HTR-8/SVneo (cell line): ENCODE measurements at places on chromosomes 12 and 14.

DNA sequence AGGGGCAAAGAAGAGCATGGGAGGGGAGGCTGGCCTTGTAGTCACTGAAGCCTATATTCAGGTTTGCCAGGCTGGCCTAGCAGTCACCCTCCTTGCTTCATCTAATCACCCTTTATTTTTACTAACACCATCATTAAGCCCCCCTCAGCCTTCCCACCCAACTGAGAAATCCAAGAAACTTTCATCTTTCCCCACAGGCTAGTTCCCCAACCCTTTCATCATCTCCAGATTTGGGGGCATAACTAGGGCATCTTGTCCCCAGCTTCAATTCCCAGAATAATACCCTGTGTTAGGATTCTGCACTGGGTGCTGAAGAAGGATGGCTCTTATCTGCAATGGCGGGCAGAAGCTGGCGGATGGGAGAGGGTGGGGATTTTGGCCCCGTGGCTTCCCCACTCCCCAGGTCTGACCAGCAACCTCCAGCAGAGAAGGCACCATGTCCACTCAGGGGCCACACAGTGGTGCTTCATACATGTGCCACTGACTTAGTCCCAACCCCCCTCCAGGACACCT lies 6.9 kb downstream of the PCK2 start:
- DNase-seq = no peak

GRCh38 chr12:67241482-67241881 lies 27.7 kb upstream of the CAND1 start:
- DNase-seq = no peak

- DNase-seq = no peak
Measured at GRCh38 chr12:46459111-46459510, 86.5 kb upstream of the SLC38A2 start.

- no peak for DNase-seq
Measured at GRCh38 chr12:132530447-132530846, 40.5 kb downstream of the FBRSL1 start.

DNA sequence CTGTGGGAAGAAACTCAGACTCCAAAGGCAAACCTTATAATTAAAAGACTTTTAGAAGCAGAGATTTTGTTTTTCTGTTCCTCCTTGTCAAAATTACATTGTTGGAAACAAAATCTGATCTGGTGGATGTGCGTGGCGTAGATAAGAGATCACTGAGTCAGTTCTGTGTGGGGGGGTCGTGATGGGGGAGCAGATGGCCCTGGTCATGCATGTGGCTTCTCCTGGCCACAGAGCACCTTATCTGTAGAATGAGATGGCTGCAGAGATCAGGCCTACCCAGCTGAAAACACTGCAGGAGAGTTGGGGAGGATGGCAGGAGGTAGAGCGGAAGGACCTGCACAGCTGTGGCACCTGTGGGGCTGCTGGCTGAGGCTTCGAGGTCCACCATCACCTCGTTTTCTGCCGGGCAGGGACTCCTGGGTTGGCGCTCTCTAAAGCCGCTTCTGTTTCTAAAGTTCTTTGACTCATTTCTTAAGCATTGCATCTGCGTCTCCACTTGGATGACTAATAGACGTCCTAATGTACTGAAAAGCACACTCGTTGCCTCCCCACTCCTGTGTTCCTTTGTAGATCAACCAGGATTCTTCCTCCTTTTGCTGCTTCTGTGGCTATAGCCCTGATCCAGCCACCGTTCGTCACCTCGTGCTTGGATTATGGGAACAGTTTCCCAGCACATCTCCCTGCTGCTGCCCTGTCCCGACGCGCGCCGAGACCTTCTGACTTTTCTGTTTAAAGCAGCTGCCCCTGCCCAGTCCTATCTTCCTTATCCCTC lies 93.4 kb downstream of the TSPAN9 start:
- peak; percentile 90 for DNase-seq

DNA sequence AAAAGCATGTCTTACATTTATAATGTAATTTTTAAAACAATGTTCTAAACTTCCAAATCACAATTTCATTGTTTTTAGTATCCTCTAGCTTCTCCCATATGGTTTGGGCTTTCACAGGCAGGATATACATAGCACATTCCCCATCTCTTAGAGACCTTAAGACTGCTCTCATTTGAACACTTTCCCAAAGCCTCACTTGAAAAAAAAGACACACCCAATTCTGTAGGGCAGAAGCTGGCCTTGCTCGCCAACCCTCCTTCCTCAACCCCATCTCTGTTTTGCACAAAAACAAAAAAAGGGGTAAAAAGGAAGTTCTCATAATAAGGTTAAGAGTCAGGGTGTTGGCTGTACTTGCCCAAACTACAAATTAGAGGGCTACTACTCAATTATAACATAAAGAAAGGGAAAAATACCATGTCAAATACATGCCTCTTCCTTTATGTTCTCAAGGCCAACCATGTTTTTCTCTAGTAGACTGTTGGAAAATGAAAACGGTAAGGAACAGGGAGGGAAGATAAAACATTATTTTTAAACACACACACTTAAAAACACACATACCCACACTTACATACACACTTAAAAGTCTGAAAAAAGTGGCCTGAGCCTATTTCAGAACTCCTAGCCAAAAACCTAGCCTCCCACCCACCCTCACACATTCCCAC lies 9.9 kb upstream of the KANSL2 start:
- no peak for DNase-seq

DNA sequence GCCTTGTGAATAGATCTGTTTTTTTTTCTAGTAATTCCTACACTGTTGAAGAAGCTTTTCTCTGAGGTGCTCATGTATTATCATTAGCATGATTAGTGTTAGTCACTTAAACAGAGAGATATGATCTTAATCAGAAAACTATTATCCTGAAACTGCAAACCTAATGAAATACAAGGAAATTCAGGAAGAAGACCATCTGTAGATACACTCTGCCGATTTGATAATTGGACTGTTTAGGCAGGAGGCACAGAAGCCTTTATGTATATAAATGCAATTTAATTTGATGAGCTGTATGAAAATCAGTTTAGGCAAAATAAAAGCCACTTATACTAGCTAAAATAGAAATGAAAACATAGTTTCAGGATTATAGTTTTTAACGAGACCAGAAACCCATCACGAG lies 23.3 kb downstream of the PDZRN4 start:
- DNase-seq = no peak

DNA sequence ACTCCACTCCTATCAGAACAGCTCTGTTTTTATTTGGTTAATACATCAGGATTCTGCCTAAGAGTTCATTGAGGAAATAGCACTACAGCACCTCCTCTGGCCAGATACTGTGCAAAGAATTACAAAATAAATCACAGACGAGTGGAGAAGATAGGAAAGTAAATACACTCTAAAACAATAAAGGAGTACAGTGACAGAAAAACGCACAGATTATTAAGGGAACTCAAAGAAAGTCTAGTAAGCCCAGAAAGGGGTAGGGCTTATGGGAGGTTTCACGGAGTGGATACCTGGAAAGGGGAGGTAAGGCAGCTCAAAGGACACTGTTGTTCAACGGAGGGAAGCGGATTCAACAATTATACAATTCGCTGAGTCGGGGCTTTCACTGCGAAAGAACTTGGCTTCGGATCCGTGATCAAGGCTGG lies 5.5 kb downstream of the OR10AD1 start:
- no peak for DNase-seq

GRCh38 chr14:61703342-61704129 lies 8.2 kb downstream of the HIF1A start:
- no peak for DNase-seq

DNA sequence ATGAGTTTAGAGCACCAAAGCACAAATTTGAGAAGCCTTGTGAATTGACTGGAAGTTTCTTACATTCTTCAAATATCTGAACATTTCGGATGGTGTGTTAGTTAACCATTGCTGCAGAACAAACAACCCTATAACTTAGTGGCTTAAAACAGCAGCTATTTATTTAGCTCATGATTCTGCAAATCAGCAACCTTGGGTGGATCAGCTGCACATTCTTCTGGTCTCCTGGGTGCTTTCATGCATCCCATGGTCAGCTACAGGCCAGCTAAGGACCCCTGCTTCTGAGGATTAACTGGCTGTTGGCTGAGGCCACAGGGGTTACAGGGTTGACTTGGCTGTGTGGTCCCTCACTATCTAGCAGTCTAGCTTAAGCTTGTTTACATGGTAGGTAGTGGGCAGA lies 114.0 kb upstream of the HIF1A start:
- DNase-seq = no peak

- no peak for DNase-seq
Measured at GRCh38 chr12:89345830-89346740, 6.2 kb downstream of the DUSP6 start.

GRCh38 chr12:119448611-119449131 lies 114.1 kb downstream of the CCDC60 start:
- DNase-seq = no peak

DNA sequence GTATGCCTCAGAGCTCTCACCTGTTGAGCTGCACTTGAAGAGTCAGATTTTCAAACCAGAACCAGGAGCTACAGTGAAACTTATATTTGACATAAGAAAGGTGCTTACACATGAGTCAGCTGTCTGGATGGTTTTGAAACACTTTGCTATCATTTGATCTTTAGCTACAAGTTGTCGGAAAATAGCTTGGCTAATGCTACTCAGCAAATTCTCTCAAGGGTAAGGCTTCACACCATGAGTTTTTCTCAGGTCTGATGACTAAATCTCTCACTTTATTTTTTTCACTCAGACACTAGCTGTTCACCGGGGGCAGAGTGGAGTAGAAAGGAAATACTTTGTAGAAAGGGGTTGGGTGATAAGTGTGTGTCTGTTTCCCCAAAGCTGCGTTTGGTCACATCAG lies 171.8 kb downstream of the FLRT2 start:
- DNase-seq = no peak

- no peak for DNase-seq
Measured at GRCh38 chr14:78346747-78347146, 176.6 kb downstream of the NRXN3 start.

DNA sequence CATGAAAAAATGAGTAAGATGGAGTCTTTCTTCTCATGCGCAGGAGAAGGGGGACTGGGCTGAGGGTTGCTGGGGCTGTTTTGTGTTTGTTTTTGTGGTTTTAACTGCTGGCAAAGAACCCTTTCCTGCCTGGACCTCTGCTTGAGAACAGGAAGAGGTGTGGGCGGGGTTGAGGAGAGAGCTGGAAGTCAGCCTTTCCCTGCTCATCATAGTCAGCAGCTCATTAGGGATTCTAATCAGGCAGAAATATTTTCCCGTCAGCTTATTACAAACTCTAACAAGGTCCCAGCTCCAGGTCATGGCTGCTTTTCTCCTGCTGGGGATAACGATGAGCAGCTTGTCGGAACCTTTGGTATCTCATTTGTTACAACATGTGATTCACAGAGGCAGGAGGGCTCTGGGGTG lies 185.0 kb upstream of the NRXN3 start:
- no peak for DNase-seq

- DNase-seq = no peak
Measured at GRCh38 chr14:58027904-58028303, 124.1 kb downstream of the ARMH4 start.

- DNase-seq = no peak
Measured at GRCh38 chr12:99436584-99436983, 211.0 kb upstream of the GARIN6 start.

- no peak for DNase-seq
Measured at GRCh38 chr12:77469578-77470333, 360.9 kb upstream of the NAV3 start.

DNA sequence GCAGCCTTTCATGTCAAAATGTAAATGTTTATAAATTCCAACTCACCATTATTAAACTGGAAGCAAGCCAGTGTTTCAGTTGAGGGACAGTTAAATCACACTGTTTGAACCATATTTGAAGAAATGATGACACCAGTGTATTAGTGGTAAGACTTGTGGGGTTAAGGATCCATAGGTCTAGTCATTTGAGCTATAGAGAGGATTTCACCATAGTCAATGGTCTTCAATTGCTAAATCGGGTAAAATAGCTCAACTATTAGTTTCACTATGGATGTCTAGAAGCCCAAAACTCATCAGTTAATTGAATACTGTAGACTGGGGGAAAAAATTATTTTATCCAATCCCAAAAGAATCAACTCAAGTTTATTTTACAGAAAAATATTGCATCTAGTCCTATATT lies 659.1 kb downstream of the NRXN3 start:
- DNase-seq = no peak

GRCh38 chr12:45989721-45990467 lies 480 bp downstream of the SCAF11 start:
- DNase-seq = peak; percentile 32

- DNase-seq = peak; percentile 27
Measured at GRCh38 chr12:94289461-94290312, 141.3 kb downstream of the PLXNC1 start.

GRCh38 chr12:24057920-24058476 lies 108.5 kb upstream of the SOX5 start:
- no peak for DNase-seq

GRCh38 chr14:90400904-90401561 lies 4.2 kb downstream of the CALM1 start:
- DNase-seq = no peak

DNA sequence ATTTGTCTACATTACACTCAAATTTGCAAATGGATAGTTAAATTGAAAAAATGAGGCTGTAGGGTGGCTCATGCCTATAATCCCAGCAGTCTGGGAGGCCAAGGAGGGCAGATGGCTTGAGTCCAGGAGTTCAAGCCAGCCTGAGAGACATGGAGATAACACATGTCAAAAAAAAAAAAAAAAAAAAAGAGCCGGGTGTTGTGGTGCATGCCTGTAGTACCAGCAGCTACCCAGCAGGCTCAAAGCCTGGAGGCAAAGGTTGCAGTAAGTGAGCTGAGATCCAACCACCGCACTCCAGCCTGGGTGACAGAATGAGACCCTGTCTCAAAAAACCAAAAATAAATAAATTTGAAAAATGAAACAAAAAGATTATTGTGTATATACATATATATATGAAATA lies 119.9 kb upstream of the MGAT4C start:
- DNase-seq = no peak

DNA sequence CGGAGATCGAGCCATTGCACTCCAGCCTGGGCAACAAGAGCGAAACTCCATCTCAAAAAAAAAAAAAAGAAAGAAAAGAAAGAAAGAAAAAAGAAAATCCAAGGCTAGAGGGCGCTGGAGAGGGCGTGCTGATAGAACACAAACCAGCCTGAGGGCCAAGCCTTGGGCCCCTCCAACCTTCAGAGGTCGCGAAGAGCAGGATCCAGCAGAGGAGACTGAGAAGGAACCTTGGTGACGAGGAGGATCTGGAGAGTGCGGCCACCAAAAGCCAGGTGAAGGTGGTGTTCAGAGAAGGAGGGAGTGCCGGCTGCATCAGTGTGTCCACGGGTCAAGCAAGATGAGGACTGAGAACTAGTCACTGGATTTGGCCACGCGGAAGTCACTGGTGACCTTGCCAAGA lies 4.1 kb upstream of the DYNC1H1 start:
- DNase-seq = no peak
